Calu3 (cell line): ENCODE measurements at places on chromosomes 3 and 15. TPM values are rescaled to one million over a fixed set of nuclear protein-coding genes. Genes with fewer than 3 reads are reported as not detected.

Gene KCNAB1
- total RNA-seq, result 0.51 and 1.6 TPM in 2 replicates

DNA sequence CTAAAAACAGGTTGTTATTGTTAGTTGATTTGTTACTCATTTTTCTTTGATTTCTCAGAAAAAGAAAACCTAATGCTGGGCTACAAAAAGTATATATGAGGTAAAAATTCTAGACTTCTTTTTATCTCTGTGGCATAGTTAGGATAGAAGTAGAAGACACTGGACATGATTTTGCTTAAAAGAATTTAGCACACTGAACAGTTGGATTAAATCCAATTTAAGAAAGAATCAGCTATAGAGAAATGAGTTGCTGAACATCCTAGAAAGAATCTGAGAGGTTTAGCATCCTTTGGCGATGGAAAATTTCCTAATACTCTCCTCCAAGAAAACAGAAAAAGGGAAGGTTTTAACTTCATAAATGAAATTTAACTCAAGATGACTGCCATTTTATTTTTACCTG lies 259.7 kb downstream of the TBL1XR1 start:
- no peak for DNase-seq

Gene SERPINI2
- not detected in 2 replicates for total RNA-seq

Gene KLHL18
- total RNA-seq, result 24.8 and 33.3 TPM in 2 replicates

Gene GPR160
- 48.6 and 53.8 TPM in 2 replicates for total RNA-seq

Gene AMIGO3
- total RNA-seq, result 0.49 and 0.73 TPM in 2 replicates
